NCI-H526 (cell line): ENCODE measurements at places on chromosomes 1 and 21.
A peak's percentile ranks its signal among the peaks of the same experiment; 100 is the strongest.

GRCh38 chr1:74689621-74690363, 16.2 kb upstream of the ERICH3 start:
- DNase-seq = peak; percentile 74

DNA sequence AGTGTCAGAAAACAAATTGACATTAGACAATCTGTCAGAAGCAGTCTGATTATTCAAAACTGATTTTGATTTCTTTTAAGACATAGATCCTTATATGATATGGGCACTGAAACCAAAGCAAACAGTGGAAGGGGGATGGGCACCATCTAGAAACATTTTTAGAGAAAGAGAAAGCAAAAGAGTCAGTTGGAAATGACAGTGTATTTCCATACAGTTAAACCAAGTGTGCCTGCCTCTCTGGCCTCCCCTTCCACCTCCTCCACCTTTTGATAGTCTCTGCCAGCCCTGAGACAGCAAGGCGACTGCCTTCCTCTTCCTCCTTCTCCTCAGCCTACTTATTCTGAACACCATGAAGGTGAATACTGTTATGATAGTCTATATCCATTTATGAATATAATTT, 949.7 kb downstream of the AMY1C start:
- DNase-seq = no peak

DNA sequence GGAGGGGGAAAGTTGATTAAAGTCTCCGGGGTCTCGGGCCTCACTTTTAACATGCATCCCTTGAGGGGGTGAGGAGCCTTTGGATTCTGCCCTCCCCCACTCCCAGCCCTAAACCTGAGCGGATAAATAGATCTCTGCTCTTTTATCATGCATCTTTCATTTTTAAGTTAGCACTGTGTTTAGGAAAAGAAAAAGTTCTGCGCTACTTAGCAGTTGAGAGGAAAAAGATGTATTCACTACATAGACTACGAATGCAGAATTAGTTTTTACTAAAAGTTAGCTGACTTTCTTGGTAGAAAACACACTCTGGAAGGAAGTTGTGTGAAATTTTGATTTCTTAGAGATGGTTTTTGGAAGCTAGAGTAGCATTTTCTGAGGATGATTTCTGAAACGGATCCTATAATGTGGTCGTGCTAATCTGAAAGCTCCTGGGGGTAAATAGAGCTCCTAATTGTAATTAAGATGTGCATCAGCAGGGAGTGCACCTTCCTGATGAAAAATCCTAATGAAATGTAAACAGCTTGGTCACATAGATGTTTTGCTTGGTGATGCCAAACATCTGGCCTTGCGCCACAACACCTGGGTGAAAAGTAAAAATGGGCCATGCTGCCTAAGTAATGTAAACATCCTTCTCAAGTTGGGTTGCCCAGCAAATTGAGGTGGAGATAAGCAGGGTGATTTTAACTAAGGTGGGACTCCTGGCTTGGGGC, 1.8 kb downstream of the ROR1 start:
- DNase-seq = no peak

DNA sequence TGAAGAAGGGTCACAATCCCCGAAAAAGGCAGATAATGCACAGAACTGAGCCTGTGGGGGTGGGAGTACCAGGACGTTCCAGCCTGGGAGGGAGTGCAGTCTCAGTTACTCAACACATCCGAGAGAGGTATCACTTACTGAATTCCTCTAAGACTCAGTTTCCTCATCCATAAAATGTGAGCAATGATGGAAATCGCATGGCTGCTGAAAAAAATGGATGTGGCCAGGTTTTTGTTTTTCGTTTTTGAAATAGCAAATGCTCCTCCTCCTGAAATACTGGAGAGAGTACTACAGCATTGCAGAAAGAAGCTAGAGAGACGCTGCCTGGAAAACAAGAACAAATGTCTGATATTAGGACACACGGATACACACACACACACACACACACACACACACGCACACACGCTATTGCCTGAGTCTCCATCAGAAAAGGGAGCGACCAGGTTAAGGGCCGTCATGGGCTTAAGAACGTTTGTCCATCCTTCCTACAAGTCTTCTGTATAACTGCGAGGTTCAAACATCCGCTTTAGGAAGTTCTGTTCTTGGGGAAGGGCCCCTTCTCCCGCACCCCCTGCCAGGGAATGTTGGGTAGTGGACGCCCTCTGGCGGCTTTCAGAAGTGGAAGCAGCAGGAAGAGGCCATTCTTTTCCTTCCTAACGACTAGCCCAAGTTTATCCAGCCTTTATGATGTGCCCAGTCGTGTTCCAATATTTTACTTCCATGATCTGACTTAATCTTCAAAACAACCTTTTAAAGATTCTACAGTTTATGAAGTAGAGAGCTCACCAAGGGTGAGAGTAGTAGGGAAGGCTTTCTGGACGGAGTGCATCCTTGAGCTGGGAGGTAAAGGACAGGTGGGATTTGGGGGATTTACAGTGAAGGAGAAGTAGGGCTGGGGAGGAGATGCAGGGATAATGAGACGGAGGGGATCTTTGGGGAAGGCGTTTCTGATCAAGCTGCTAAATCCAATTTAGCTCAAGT, 699 bp upstream of the NES start:
- peak; percentile 75 for DNase-seq

DNA sequence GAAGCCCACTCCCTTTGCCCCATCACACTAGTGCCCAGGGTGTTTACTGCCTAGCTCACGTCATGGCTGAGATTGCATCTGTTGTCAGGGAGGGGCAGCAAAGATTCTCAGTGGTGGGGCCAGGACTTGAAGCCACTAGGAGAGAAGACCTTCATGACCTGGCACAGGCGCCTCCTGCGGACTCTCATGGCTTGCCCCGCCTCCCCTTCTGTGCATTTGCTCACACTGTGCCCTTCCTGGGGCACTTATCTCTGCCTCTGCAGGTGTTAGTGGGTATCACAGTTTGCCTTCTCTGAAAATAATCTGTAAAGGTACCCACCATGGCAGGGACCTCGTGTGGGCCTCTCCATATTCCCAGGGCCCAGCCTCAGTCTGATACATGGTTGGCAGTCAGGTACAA, 20.1 kb downstream of the PTPRU start:
- DNase-seq = no peak

GRCh38 chr1:16615253-16616252, 2.2 kb upstream of the NBPF1 start:
- DNase-seq = no peak

- peak; percentile 64 for DNase-seq
Measured at GRCh38 chr1:204989266-204990058, 53.5 kb upstream of the CNTN2 start.

DNA sequence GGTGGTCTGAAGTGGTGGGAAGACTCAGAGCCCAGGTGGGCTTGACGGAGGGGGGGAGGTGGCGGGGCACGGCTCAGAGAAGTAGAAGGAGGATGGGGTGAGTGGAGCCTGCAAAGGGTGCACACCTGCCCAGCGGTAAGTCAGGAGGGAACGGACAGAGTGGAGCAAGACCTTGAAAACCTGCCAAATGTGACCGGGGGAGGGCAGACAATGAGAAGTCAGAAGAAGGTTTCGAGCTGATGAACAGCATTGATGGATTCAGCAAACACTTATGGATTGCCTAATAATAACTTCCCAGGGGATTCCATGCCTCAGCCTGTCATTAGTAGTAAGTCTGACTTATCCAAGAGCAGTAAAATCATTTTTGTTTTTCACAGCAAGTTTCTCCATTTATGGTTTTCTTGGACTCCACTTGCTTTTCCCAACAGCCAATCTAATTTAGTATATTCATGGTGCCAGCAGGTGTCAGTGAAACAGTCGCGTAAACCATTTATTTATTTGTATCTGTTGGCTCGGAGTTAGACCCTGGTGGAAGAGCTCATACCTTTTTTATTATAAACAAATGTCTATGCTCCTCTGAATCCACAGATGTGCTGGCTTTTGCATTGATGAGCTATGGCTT, 279.1 kb downstream of the PCP4 start:
- peak; percentile 46 for DNase-seq

DNA sequence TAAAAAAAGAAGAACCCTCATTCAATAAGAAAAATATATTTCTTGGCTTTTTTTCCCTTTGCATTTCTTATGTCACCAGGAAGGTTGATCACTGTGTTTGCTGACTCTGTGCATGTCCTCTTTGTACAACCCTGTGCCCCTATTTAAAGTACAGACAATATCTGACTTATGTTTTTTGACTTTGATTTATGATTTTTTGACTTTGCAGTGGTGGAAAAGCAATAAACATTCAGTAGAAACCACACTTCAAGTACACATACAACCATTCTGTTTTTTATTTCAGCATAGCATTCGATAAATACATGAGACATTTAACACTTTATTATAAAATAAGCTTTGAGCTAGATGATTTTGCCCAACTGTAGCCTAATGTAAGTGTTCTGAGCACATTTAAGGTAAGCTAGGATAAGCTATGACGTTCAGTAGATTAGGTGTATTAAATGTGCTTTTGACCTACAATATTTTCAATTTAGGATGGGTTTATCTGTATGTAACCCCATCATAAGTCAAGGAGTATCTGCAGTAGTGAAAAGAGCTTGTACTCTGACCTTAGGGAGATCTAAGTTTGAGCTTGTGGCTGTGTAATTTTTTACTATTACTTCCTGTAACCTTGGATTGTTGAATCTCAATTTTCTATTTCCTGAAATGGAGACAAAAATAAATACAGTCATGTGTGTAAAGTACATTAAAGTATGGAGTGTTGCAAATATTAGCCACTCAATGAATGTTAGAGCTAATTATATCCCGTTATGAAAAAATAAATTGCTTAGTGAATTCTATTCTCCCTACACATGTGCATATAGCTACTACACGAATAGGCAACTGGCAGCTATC, 1.2 kb downstream of the RNASEL start:
- DNase-seq = no peak

- DNase-seq = no peak
Measured at GRCh38 chr21:16891821-16892220, 621.0 kb upstream of the CXADR start.

DNA sequence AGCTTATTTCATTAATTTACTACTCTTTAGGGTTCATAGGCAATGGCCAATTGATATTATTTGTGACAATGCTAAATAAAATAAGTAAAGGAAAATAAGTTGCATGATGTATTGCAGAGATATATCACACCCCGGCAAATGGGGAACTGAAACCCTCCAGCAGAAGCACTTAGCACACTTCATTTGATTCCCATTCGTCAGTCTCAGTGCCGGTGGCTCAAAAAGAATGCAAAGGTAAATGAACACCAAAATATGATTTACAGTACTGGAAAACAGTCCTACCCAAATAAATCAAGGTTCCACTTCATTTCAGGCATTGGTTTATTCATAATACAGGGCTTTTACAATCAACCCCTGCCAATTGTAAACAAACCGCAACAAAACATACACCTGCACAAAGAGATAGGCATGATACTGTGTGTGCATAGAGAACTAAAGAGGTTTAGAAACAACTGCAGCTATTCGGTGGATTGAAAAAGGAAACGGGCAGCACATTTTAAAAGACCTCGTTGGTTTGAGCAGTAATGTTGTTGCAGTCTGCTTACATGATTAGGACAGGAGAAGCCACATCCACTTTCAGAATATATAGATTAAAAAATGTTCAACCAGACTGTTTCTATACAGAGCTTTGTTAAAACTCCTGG, 1019.2 kb downstream of the TTLL7 start:
- DNase-seq = peak; percentile 21

- no peak for DNase-seq
Measured at GRCh38 chr1:110523011-110523410, 4.0 kb upstream of the KCNA10 start.

DNA sequence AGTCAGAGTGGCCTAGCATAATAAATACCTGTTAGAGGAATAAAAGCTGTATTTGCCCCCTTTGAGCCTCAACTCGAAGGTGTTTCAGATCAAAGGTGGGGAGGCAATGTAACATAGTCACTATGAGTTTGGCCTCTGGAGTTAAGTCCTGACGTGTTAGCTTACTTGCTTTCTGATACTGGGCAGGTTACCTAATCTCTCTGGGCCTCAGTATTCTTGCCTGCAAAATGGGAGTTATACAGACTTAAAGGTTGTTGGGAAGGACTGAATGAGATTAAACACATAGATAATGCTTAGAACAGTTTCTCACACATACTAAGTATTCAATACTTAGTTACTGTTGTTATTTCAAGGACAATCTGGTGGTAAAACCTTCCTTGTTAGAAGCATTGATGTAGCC, 15.5 kb downstream of the RNF220 start:
- DNase-seq = no peak

DNA sequence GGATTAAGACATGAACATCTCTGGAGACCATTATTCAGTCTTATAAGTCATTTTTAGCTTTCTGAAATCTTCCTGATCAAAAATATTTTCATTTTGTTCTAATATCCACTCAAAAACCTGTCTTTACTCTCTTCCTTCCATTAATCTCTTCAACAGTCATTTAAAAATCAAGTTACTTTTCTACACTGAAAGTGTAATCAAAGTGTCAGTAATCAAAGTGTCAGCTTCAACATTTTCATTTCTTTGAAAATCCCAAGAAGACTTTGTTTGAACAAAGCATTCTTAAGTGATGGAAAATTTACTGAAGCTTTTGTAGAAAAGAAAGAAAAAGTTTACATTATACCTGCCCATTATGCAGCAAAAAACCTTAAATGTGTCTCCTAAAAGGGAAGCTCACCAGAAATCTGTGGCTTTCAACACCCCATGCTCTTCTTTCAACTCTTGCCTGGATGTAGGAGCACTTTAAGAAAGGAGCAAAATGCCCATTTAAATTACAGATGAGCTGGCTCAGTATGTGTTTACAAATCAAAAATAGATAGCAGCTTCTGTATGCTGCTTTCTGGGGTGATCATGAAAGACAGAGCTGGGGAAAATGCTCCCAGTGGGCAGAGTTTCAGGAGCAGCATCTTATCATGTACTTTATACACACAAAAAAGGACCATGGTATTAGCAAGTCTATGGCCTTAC, 260.8 kb upstream of the NCAM2 start:
- no peak for DNase-seq

DNA sequence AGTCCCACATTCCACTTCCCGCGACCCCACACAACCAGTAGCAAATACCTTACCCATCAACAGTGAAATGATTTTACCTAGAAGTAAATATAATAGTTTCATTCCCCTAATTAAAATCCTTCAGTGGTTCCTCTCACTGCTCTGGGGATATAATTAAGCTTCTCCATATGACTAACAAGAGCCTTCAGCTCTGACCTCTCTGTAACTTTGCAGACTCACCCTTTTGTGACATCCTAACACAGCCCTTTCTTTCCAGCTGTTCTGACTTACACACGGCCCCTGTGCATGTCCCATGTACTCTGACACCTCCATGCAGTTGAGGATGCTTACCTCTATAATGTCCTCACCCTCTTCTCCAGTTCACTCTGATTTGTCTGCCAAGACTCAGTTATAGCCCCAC, 137.3 kb upstream of the SPAG17 start:
- no peak for DNase-seq

DNA sequence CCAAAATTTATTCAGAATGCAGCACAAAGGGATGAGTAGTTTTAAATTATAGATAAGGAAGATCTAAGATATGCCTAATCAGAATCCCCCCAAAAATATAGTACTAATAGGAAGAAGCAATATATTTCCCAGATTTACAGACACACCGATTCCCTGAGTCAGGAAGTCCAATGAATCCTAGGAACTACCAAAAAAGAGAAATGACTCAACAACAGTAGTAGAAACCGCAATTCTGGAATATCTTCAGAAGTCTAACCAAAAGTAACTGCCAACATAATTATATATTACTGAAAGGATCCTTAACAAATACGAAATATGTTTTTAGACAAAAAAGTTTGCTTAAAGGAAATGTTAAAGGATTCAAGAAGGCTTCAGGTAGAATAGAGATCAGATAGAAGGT, 10.3 kb downstream of the AHCTF1 start:
- no peak for DNase-seq

GRCh38 chr1:172108161-172108893, 267.0 kb downstream of the DNM3 start:
- no peak for DNase-seq

- DNase-seq = peak; percentile 96
Measured at GRCh38 chr21:42460391-42461184, 35.4 kb downstream of the RSPH1 start.
